Suppressor macrophage treated with lipopolysaccharide for 1 hour (primary cell): ENCODE measurements at places on chromosomes 16 and 17.
A peak's percentile ranks its signal among the peaks of the same experiment; 100 is the strongest.

- DNase-seq: no peak
Measured at GRCh38 chr16:84508502-84508901, 4.0 kb upstream of the MEAK7 start.

- DNase-seq: no peak
Measured at GRCh38 chr16:78240459-78241222, 141.2 kb downstream of the WWOX start.

- no peak for DNase-seq
Measured at GRCh38 chr16:55294129-55294528, 29.9 kb upstream of the IRX6 start.

DNA sequence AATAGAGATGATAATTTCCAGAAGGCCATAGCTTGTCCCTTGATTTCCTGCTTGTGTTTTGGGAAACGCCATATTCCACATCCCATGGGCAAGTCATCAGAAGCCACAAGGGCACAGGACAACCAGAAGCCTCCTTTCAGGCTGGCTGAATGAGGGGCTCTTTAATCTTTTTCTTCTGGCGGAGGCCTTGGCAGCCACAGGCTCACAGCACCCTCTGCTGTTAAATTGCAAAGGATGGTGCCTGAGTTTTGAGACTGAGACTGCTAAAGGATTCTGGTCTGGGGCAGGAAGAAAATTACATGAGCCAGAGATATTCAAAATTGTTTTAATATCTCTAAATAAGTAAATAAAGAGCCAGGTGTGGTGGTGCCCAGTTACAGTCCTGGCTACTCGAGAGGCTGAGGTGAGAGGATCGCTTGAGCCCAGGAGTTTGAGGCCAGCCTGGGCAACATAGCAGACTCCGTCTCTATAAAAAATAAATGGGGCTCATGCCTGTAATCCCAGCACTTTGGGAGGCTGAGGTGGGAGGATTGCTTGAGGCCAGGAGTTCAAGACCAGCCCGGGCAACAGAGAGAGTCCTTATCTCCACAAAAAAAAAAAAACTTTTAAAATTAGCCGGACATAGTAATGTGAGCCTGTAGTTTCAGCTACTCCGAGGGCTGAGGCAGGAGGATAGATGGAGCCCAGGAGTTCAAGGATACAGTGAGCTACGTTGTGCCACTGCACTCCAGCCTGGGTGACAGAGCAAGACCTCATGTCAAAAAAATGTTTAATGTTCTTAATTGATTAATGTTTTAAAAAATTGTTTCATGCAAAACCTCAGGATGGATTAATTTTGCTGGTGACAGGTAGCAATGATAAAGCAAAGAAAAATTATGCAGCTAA is 26.3 kb downstream of the AARSD1 start:
- peak; percentile 57 for DNase-seq

DNA sequence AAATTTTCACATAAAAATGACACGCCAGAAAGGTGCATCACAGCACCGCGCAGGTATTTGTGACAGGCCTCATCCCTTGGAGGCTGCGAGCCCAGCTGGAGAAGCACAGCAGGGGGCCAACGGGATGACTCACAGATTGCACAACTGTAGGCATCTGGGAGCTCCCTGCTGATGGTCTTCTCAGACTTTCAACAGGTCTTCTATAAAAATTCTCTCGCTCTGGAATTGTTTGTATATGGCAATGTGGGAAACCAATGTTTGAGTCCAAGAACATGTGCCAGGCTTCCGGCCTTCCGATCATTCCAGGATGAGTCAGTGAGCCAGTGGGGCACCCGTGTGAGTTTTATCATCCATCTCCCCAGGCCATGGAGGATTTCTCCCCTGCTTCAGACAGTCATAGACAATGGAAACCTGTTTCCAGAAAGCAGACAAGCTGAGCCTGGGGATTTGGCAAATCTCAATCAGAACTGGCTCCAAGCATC is 24.1 kb upstream of the ADORA2B start:
- peak; percentile 49 for DNase-seq

DNA sequence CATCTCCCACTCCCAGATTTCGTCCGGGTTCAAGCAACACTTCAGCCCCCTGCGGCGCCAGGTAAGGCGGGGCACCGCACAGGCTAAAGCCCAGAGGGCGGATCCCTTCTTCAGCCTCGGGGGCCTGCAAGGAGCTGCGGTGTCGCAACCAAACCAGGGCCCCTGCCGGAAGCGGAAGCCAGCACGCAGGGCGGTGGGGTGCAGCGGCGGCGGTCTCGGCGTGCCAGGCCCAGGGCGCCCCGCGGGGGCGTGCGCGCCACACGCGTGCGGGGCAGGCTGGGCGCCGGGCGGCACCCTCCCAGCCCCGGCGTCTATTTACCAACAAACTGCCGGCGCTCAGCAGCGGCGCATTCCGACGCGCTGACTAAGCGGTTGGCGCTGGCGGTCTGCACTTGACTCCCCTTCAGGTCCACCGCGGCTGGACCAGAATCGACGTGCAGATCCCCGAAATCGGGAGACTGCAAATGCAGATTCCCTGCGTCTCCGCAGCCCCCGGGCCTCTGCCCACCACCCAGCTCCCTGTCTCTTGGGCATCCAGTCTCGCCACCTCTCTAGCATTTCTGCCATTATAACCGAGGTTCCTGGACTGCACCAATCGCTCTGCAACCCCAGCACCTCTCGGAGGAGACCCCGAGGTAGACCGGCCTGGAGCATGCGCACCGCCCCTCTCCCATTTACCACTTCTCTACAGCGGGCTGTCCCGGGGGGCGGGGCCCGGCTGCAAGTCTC is 421 bp upstream of the DLX4 start:
- DNase-seq: peak; percentile 89

DNA sequence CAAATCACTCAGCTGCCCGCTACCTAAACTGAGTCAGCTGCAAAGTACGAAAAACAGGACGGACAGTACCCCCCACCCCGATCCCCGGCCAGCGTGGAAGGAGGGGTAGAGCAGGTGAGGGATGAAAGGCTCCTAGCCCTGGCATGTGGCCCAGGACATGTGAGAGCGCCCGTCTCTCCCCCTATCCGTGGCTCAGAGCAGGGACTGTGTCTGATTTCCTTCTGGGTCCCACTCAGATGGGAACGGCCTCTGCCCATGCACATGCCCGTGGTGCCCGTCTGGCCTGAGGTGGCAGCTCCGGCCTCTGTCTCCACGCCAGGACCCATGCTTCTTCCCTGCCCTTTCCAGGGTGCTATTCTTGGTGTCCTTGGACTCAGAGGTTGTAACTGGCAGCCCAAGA is 30.2 kb upstream of the RASD1 start:
- no peak for DNase-seq

DNA sequence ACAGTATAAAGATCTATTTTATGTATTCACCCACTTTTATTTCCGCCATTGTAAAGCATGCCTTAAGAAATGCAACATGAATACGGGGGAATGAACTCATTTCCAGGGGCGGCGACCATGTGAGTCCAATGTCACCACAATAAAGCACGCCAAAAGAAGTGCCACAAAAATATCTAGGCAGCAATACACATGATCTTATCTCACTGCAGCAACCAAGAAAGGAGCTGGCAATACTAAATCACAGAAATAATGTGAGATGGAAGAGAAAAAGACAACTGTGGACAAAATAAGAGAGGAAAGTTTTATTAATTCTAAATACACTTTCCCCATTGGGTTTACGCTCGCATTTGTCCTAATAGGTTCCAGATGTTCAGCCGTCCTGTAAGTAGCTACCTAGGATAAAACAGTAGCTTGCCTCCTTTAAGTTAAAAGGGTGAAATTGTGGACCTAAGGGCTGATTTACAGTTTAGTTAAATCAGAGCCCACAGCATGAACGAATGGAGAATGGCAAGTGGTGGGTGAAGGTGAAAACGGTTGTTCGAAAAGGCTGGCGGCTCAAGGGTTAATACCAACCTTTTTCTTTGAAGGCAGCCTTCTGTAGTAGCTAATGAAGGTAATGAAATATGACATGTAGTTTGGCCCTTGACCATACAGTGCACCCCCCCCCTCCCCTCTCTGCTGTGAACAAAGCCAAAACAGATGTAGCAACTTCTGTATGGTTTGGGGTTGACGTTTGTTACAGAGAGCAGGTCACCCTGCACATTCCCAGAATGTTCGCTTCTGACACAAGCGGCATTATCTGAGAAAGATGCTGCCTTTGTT is 504.2 kb upstream of the PSMD7 start:
- no peak for DNase-seq

- DNase-seq: no peak
Measured at GRCh38 chr17:73231395-73231794, 30.3 kb downstream of the CPSF4L start.

DNA sequence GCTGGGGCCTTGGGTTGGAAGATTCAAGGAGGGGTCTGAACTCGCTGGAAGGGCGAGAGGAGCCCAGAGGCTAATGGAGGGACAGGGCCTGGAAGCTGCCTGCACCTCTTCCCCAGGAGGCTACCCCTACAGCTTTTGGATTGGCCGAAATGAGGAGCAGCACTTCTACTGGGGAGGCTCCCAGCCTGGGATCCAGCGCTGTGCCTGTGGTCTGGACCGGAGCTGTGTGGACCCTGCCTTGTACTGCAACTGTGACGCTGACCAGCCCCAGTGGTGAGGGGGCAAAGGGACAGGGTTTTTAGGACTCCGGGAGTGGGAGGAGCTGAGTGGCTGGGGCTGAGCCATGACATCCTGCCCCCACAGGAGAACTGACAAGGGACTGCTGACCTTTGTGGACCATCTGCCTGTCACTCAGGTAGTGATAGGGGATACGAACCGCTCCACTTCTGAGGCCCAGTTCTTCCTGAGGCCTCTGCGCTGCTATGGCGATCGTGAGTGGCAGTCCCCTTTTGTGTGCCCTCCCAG is 8.8 kb downstream of the CNTNAP1 start:
- no peak for DNase-seq

DNA sequence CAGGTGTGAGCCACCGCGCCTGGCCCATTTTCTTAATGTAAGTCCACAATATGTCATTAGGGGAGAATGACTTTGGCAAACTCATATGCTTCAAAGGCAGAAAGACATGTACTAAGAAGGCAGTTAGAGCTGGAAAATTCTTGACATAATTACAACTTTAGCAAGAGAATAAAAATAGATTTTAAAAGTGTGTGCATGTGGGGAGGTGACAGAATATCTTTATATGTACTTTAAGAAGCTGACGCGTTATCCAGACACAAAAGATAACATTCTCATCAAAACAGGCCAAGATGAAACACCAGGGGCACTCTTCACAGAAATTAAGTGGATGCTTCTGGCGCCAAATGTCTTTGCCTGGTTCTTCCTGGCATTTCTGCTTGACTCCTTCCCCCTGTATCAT is 28.2 kb downstream of the GJC1 start:
- no peak for DNase-seq

DNA sequence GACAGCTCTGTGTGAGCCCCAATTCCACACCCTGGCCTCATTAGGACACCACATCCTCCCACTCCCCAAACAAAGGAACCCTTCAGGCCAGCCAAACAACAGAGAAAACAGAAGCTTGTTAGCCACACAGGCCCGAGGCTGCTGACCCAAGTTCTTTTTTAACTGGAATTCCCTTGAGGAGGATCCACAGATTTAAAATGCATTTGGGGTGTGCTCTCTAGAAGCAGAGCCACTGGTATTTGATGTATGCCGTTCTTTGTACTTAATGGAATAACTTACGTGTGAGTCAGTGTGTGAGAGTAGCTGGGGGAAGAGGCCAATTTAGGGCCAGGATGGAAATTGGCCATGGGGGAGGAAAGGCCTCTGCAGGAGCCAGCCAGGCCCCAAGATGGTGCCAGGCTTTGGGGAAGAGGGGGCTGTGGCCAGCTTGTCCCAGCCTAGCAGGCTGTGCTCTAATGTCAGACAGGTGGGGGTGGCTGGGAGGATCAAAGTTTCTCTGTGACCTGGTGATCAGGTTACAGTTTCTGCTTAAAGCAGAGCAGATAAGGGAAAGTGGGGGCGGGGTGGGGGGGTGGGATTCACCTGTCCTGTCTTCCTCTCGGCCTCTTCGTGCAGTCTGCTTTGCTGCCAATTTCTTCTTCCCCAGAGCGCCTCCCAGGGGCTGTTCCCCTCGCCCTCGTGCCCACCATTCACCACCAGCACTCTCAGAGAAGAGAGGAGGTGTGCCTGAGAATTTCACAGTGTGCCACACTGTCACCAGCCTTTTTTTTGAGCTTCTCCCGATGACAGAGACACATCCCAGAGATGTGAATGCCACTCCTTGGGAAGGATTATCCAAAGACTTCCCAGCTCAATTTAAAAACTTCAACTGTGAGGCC is 50.8 kb downstream of the TOM1L2 start:
- DNase-seq: peak; percentile 22

DNA sequence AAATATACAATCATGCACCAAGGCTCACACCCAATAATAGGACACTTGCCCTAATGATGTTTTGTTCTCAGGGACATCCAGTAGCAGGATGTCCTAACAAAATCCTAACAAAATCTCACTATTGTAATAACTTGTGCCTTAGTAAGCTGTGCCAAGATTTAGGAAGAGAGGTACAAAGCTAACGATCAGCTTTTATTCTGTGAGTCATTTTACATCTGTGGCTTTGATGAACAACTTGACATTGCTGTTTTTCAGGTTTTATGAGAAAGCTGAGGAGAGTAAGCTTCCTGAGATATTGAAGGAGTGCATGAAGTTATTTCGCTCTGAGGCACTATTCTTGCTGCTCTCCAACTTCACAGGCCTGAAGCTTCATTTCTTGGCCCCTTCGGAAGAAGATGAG is 18.9 kb downstream of the OGFOD1 start:
- no peak for DNase-seq

- DNase-seq: no peak
Measured at GRCh38 chr17:37725601-37726146, 19.2 kb downstream of the HNF1B start.

DNA sequence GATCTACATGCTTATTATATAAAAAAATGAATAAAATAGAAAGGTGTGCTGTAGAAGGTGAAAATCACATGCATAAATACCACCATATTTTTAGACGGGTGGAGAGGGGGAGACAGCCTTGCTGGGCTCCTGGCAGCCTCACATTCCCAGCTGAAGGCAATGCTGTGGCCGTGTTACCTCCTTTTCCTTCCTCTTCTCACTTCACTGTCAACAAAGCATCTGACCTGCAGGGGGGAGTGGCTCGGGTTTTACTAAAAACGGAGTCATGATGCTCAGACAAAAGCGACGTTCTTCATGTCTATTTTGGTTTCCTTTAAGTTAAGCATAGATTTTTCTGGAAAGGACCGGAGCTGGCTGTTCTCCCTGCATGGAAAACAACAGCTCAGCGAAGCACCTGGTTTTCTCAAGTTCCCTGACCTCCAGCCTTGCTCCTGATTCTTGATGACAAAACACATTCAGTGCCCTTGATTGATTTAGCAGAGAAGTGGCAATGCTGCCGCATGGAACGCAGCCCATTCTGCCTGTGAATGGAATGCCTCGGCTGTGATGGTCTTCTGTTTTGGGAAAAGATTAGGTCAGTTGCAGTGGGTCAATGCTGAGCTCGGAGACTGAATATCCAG is 5.5 kb upstream of the RPTOR start:
- peak; percentile 31 for DNase-seq

- DNase-seq: peak; percentile 60
Measured at GRCh38 chr16:67790071-67790470, 16.3 kb downstream of the RANBP10 start.

DNA sequence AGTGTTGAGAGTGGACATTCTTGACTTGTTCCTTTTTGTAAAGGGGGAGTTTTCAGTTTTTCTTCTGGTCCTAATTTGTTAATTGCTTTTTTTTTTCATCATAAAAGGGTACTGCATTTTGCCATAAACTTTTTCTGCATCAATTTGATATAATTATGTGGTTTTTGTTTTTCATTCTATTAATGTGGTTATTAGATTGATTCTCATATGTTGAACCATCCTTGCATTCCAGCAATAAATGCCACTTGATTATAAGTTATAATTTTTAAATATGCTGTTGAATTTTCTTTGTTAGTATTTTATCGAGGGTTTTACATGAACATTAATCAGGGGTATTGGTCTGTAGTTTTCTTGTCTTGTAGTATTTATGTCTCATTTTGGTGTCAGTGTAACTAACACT is 87.2 kb upstream of the SMIM36 start:
- DNase-seq: peak; percentile 14
